ENCODE measurements at places on chromosomes 6 and 20.

DNA sequence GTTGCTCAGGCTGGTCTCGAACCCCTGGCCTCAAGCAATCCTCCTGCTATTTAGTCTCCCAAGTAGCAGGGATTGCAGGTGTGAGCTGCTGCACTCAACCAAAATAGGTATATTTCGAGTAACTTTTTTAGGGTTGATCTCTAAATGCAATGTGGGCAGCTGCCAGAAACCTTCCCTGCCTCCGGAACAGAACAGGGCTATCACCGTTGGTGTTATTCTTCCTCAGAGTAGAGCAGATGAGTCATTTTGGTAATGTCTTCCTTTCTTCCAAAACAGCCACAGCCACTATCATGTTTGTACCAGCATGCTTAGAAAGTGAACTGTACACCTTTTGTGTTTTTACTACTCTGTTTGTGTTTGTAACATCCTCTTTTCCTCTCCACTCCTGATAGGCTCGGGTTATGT lies 44.1 kb downstream of the SNX9 start:
- no peak for DNase-seq

DNA sequence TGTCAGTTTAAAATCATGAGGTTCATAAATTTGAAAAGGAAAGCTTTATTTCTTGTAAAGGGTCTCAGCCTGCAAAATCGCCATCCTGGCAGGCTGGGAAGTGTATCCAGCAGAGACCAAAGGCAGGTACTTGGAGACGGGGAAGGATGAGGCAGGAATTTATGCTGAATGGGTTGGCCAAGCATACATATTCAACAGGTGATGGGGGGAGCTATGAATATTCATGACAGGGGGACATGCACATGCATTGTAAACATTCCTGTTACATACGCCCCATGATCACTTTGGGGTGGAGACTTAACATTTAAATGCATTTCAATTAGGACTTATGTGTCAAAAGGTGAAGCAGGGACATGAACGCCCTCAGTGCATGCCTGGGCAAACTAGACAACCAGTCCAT lies 9.8 kb upstream of the SLC22A1 start:
- DNase-seq = no peak

DNA sequence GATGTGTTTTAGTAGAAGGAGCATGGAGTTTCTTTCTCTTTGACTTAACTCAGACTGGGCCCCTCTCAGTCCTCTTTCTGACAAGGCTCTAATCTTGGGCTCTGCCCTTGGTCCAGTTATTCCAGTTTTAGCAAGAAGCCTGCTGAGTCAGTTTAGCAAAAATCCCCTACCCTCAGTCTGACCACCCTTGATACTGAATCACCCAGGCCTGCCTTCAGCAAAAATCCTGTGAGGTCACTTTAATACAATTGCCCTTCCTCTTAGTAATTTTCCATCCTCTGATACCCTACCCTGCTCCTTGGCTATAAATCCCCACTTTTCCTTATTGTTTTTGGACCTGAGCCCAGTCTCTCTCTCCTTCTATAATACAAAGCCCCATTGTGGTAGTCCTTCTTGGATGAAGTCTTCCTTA lies 326.7 kb upstream of the NOX3 start:
- DNase-seq = no peak

GRCh38 chr6:48505621-48506020 lies 394.6 kb upstream of the PTCHD4 start:
- no peak for DNase-seq

DNA sequence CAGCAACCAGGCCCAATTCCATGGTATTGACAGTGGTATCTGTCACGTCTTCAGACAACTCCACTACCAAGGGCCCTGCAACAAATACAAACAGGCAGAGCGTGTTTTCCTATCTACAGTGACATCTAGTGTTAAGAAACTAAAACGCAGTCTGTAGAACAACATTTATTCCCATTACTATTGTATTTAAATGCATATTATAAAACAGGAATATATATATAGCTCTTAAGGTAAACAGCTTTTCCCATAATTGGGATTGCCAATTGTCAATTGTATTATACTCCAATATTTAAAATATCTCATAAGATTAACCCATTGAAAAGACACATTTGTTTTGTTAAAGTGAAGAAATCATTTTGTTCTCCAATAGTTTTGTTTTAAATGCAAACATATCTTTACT lies 97.2 kb downstream of the KIF16B start:
- peak; percentile 20 for DNase-seq

DNA sequence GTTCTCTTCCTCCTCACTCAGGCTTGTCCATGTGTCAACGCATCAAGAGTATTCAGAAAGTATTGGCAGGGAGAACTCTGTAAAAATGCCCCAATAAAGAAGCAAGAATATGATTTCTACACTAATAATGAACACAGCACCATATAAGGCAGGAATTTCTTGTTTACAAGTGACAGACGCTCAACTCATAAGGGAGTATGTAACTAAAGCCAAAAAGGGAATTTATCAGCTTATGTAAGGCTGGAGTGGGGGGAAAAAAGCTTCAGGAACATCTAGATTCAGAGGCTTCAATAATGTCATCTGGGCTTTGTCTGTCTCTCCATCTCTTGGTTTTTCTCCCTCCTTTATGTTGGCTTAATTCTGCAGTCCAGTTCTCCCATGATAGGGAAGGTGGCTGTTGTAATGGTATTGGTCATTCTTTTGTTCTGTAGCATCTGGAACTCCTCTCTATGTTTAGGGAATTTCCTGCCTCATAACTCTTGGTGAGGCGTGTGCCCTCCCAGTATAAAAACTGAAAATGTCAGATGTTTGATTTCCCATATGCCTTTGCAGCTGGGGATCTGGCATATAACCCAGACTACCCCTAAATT lies 125.1 kb upstream of the COL21A1 start:
- DNase-seq = no peak

- no peak for DNase-seq
Measured at GRCh38 chr6:126143761-126144251, 157.5 kb downstream of the TRMT11 start.

DNA sequence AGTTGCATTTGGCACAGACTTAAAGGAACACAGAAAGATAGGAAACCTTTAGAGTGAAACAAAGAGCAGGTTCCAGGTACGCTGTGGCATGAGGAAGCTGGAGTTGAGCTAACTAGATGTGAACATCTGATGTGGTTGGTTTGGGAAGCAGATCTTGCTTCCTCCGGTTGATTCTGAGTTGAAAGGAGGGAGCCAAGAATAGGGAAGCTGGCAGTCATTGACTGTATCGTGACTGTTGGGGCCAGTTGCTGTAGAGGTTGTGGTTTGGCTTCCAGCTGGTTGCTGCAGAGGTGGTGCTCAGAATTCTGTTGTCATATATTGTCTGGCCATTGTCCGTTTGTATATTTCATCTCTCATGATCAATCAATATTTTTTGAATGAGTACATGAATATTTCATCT lies 325.9 kb downstream of the PLCB1 start:
- no peak for DNase-seq

DNA sequence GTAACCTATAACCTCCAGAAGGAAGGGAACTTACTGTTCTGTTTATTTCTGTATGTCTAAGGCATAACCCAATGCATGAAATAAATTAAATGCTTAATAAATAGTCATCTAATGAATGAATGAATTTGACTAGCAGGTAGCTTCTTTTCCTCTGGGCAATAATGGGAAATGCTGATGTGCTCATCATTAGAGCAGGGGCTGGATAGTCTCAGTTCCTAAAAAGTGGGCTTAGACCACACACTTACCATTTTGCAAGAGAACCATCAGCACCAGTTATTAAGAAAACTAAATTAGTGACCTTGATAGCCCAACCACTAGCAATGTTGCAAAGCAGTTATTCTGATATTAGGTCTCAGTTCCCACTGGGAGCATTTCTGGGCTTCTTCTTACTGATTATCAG lies 449.7 kb downstream of the CDC5L start:
- no peak for DNase-seq

DNA sequence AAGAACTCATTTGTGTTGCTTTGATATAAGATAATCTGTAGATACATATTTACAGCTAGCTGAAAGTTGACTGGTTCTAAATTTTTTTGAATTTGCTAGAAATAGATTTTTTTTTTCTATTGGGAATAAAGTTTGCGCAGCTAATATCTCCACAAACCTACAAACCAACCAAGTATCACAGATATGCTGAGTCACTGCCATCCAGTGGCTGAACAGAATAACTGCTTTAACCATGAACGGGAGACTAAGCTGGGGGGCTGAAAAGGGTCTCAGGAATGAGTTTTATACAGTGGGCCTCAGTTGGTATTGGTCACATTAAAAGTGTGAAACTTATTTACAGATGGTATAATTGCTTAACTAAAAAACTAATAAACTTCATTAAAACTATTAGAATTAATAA lies 326.7 kb upstream of the CNR1 start:
- no peak for DNase-seq

GRCh38 chr20:53517146-53517545 lies 76.5 kb downstream of the ZNF217 start:
- DNase-seq = no peak

- DNase-seq = no peak
Measured at GRCh38 chr20:34495916-34496315, 20.3 kb upstream of the DYNLRB1 start.

DNA sequence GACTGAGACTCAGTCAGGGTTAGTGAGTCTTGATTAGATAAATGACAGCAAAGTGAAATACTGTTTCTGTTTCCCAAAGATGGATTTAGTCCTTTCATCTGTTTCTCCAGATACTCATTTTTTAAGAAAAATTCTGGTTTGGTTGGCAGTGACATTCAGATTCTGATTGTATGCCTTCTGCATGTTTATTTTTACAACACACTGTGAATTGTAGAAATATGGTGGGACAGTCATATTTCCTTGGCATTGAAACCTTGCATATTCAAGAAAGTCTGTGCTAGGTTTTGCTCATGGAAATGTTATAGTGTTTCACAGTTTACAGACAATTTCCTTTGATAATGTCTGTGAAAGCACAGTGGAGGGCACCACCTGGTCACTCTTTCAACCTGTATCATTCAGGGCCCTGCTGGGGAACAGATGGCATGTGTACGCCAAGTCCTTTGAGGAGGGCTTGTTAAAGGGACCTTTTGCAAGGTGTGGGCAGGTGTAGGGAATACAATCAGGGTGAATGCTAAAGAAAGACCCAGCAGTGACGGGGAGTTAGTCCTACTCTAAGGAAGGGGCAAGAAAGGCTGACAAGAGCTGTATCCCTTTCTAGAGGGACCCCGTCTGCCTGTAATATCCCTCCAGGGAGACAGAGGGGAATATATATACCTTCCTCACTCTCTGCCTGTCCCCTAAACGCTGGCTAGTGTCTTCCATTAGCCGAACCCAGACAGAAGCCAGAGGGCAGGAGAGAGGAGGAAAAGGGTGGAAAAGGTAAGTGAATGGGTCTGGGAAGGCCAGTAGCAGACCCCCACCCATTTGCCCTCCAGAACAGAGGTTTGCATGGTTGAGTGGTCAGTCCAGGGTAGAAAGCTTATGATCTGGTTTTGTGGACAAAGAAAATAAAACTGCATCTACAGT lies 10.2 kb downstream of the PLCB4 start:
- DNase-seq = no peak

- no peak for DNase-seq
Measured at GRCh38 chr6:106451439-106451838, 90.9 kb downstream of the CRYBG1 start.

DNA sequence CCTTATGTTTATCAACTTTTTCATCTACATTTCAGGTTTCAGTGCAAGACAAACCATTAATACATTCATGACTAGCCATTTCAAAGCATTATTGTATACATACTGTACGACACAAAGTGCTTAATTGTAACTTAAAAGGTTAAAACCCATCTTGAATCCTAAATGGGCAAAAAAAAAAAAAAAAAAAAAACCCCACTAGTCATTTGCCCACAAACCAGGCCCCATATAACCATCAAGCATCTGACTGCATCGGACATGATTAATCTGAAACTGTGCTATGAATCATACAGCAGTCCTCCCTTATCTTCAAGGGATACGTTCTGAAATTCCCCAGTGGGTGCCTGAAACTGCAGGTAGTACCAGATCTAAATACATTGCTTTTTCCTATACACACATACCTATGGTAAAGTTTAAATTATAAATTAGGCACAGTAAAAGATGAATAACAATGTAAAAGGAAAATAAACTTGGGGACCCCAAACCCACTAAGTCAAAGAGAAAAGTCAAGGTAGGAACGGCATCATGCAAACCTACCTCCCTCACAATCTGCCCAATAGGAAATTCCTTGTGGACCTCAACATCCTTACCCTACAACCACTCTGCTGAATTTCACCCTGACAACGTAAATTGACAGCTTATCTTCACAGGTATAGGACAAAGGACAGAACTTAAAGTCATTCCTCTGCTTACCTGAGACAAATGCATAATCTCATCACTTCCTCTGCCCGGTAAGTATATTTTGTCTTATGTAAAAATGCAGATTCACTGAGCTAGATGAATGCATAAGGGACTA lies 14.3 kb downstream of the B4GALT5 start:
- DNase-seq = no peak

DNA sequence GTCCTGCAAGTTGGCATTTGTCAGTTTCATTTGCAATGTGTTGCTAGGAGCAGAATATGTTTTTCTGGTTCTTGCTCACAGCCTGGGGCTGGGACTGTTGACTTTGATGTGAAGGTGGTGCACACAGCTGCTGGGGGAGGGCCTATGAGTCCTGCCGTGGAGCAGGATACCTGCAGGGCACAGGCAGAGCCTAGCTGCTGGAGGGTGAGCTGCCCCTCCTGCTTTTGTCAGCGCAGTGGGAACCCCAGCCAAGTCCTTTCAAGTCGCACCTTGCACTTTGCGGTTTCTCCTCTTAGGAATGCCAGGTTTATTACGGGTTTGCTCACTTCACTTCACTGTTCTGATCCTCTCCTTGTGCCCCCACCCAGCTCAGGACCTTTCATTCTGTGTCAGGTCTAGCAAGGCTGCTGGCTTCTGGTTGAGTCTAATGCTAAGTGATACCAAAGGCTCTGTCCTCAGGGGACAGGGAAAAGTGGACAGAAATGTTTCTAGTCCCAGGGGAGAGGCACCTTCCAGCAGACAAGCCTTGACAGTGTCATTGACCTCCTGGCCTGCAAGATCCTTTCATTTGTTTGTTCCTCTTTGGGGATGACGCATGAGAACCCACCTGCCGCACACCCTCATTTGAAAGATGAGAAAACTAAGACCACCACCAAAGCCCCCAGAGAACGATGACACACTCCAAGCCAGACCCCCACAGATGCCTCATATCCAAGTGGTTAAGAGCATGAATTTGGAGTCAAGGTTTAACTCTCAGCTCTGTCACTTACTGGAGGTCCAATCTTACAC lies 2.7 kb upstream of the SPO11 start:
- peak; percentile 29 for DNase-seq
